Ovary (tissue), 10 donors: ENCODE measurements at places on chromosomes 6 and 20.

- no peak for DNase-seq
Measured at GRCh38 chr6:110475066-110475653, 1.3 kb downstream of the SLC22A16 start.

- DNase-seq, result no peak
Measured at GRCh38 chr20:42484790-42485375, 704.8 kb downstream of the PTPRT start.

DNA sequence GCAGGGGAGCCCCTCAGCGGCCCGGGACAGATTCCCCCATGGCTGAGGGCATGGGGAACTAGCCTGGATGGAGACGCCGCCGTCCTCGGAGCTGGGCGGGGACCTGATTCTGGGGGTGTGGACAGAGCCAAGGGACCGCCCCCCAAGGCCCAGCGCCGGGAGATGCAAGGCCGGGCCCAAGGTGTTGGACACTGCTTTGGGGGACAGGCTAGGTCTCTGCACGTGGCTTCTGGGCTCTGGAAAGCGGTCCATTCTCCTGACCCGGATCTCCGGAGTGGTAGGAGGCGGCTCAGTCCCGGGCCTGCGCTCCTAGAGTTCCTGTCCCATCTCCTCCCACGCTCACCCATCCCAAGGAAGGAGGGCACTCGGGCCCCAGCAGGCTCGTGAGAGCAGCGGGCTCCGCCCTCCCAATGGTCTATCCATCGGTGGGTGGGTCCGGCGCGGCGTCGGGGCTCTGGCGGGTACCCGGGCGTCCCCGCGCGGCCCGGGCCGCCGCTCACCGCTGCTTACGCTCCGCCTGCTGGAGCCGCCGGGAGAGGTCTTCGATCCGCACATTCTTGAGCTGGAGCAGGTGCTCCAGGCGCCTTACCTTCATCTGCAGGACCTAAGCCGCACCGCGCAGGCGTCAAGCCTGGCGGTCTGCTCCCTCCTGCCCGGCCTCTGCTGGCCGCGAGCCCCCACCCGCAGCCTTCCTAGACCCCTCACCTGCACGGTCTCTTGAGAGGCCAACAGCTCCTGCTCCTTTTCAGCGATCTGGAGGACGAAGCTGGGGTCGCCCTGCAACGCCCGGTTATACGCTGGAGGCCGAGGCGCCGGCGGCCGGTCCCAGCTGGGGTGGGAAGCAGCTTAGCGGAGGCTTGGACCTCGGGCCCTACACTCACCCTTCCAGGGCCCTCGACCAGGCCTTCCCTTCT is 3.3 kb downstream of the SPEF1 start:
- peak; percentile 77 for DNase-seq

GRCh38 chr20:13260650-13261279 is 39.7 kb downstream of the ISM1 start:
- no peak for DNase-seq

- DNase-seq, result no peak
Measured at GRCh38 chr20:23408957-23409356, 12.3 kb downstream of the NAPB start.

- no peak for DNase-seq
Measured at GRCh38 chr6:14735956-14736486, 509.8 kb upstream of the JARID2 start.

- no peak for DNase-seq
Measured at GRCh38 chr6:63504777-63505384, 67.4 kb upstream of the LOC128125822 start.

GRCh38 chr6:106579281-106579680 is 50.0 kb downstream of the RTN4IP1 start:
- DNase-seq, result no peak

DNA sequence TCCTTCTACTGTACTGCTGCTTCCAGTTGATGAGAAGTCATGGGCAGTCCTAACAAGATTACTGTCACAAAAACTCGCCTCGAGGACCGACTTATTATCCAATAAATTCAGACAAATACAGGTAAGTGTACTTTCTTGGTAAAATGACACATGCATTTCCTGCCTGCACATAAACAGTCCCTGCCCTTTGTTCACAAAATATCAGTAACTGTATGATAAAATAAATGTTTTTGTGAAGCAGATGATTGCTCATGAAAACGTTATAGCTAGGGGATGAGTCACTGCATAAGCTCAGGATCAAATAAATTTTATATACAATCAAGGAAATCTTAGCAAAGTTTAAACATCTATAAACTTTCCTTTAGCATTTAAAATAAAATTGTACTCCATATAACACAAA is 164.5 kb upstream of the RIPOR2 start:
- no peak for DNase-seq

DNA sequence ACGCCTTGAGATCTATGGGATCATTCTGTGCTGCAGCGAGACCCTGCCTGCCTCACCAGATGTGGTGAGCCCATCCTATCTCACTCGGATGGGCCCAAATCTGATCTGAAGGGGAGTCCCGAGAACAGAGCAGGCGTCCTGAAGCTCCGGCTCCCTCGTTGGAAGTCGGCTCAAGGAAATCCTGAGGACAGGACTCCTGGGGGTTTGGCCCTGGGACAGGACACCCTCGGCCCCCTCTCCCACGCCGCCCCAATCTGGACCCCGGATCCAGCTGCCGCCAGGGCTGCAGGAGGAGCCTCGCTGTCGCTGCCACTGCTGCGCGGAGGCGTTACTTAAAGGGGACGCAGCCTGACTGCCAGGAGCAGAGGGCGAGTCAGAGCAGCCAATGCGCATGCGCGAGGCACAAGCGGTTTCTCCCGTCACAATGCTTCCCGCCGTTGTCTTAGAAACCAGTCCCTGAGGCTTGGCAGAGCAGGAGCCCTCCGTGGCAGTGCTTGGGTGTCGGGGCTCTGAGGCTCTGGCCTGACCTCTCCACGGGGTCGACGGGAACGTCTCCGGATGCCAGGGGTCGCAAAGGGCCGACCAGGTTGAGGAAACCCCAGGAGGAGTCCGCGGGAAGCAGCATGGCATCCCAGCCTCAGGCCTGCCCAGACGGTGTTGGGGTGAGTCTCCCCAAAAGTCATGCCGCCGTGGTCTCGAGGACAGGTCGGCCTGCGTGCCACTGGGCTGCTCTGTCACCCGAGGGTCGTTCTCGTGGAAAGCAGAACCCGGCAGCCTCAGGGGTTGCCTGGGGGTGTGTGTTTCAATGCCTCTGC is 1567.8 kb upstream of the DEFB115 start:
- DNase-seq, result no peak

DNA sequence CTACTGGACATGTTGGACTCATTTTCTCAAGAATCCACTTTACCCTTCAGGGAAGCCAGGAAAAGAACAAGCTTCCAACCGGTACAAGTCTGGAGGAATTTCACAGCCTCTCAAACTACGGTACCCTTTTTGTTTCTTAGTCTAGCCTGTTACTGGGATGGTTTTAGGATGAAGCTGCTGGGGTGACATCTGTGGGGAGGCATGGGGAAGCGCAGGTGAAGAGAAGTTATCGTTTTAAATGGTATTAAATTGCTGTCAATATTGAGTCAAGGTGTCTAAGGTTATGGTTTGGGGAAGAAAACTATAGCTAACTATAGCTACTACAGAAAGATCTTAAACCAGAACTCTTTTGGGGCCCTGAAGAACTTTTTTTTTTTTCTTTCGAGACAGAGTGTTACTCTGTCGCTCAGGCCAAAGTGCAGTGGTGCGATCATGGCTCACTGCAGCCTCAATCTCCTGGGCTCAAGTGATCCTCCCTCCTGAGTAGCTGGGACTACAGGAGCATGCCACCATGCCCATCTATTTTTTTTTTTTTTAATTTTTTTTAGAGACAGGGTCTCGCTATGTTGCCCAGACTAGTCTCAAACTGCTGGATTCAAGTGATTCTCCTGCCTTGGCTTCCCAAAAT is 128.7 kb downstream of the RIN2 start:
- no peak for DNase-seq

DNA sequence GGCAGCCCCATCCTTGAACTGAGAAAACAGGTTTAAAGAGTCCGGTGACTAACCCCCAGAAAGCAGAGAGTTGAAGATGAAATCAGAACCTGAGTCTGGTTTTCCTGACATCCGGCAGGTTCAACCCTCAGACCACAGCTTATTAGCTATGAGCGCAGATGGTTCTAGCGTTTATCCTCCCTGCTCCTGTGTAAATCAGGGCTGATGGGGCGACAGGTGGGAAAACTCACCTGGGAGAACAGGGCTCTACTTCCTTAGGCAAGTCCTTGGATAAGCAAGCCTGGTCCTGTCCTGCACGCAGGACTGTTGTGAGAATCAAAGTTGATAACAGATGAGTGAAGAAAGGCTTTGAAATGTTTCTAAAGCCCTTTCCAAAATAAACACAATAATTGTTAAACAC is 31.4 kb downstream of the GHRH start:
- DNase-seq, result no peak

- DNase-seq, result no peak
Measured at GRCh38 chr6:37612475-37612874, 85.2 kb downstream of the MDGA1 start.

- DNase-seq, result no peak
Measured at GRCh38 chr6:163646866-163647265, 232.3 kb downstream of the QKI start.
